ENCODE measurements at places on chromosomes 5 and 9.

GRCh38 chr9:81391457-81391825, 297.9 kb downstream of the TLE1 start:
- H3K4me3 ChIP-seq = no peak overlapping the region
- H3K27me3 ChIP-seq = no peaks in the 10 kb centered on the region
- peak; percentile 40 for DNase-seq
- no peak overlapping the region for H3K27ac ChIP-seq
- peaks cover 34% of the 10 kb centered on the region for H3K4me1 ChIP-seq

- peak overlapping the region; percentile 39 for H3K27ac ChIP-seq
- no peak overlapping the region for H3K4me3 ChIP-seq
- H3K36me3 ChIP-seq = no peaks in the 10 kb centered on the region
- H3K4me1 ChIP-seq = peaks cover 5% of the 10 kb centered on the region
These were observed 16.8 kb downstream of the FRMD3 start for GRCh38 chr9:83521411-83521810.

DNA sequence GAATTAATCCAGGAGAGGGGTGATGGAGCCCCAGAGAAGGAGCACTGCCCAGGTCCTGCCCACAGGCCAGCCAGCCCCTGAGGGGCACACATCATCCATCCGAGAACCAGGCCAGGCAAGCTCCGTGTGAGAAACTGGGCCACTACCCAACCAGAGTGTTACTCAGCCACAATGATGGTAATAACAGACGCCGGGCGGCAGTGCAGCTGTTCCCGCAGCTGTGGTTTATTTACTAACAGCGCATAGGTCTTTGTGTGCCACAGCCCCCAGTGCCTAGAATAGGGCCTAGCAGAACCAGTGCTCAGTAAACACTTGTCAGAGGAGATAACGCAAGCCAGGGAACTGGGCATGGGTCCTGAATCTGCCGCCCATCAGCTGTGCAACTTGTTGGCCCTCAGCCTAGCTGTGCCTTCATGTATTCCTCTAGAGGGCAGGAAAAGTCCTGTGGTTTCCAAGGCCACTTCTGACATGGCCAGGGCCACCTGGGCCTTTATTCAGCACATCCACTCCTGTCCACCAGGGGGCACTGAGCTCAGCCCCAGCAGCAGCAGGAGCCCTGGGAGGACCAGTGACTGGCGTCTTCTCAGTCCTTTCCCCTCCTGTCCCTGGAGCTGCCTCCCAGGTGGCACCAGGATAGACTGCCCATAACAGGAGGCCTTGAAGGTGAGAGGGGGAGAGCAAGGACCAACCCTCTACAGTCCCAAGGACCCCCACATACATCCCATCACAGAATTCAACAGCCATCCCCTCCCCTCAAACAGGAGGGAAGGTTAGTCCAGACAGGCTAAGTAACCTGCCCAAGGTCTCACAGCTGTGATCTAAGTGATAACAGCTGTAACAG, 2.1 kb downstream of the MXD3 start:
- peaks cover 39% of the 10 kb centered on the region for H3K4me1 ChIP-seq
- H3K4me3 ChIP-seq = peak overlapping the region; percentile 76
- no peaks in the 10 kb centered on the region for H3K27me3 ChIP-seq
- DNase-seq = peak; percentile 94
- peaks cover 18% of the 10 kb centered on the region for H3K36me3 ChIP-seq
- no peak overlapping the region for H3K27ac ChIP-seq

DNA sequence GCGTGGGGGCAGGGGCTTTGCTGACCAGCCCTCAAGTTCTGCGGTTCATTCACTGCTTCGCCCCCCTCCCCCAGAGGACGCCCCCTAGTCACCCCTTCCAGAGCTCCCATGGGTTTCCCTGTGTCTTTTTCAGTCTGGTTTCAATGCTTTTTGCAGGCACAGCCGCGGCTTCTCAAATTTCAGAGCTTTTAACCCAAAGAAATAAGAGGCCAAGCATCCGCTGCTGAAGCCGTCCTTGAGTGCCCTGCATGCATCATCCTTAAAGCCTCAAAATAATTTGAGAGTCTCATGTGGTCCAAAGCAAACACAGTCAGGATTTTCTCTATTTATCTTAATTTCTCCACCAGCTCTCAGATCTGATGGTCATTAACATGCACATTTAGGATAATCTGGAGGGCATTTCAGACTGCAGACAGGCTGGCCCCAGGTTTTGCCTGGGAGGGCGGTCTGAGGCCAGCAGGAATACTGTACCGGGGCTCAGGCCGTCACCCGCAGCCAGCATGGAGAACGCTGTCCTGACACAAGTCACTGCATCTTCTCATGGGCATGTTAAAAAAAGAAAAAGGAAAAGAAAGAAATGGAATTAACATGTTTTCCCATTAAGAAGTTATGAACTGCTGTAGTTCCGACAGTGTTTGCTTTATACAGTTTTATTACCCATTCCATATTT, 420.8 kb upstream of the IRX4 start:
- DNase-seq = no peak
- H3K27me3 ChIP-seq = peaks cover 49% of the 10 kb centered on the region
- H3K4me1 ChIP-seq = no peaks in the 10 kb centered on the region
- no peaks in the 10 kb centered on the region for H3K36me3 ChIP-seq
- H3K27ac ChIP-seq = no peak overlapping the region

DNA sequence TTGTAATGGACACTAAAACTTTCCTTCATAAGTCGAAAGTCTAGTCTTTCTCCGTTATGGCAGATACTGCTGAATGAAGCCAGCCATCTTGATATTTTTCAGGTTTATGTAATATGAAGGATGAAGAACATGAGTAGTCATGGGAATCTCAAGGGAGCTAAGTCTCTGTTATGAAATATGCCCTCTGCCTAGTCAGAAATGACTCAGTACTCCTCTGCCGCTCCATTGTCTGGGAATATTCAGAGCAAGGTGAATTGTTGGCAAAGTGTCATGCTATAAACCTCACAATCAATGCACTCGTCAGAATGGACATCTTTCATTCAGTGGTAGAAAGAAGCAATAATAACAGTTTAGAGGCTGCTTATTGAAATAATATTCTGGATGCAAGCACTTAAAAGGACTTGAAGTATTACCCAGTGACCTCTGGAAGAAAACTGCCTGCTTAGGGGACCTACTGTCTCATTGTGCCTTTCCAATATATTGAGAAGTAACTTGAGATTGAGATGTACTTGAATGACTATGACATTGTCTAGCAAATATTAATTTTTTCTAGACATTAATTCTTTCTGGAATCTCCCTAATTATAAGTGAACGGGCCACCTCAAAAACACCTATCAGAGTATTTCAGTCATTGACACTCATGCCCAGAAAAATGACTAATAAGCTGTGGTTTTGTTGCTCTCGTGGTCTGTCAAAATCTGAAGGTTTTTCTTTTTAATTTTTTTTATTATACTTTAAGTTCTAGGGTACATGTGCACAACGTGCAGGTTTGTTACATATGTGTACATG, 1011.5 kb upstream of the ACO1 start:
- no peaks in the 10 kb centered on the region for H3K27me3 ChIP-seq
- H3K36me3 ChIP-seq = no peaks in the 10 kb centered on the region
- H3K4me3 ChIP-seq = no peak overlapping the region

GRCh38 chr5:163988566-163988965, 483.1 kb downstream of the MAT2B start:
- no peaks in the 10 kb centered on the region for H3K27me3 ChIP-seq
- H3K27ac ChIP-seq = no peak overlapping the region
- H3K4me3 ChIP-seq = no peak overlapping the region
- DNase-seq = no peak
- no peaks in the 10 kb centered on the region for H3K36me3 ChIP-seq
- H3K4me1 ChIP-seq = no peaks in the 10 kb centered on the region

DNA sequence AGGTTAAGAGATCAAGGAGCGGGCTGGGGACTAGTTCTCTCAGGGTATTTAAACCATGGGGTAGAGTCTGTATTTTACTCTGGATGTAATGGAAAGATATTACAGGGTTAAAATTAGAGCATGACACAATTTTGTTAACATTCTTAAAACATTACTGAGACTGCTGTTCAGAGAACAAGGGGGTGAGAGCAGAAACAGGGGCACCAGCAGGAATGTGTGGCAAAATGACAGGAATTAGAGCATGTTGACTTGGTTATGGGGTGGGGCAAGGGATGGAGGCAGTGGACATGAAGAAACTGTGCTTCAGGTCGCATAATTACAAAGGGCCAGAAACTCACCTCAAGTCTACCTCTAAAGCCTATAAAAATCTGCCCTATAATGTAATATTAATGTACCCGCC, 75.0 kb downstream of the TMEM232 start:
- H3K4me3 ChIP-seq = no peak overlapping the region
- H3K36me3 ChIP-seq = no peaks in the 10 kb centered on the region
- H3K4me1 ChIP-seq = no peaks in the 10 kb centered on the region
- H3K27ac ChIP-seq = no peak overlapping the region
- H3K27me3 ChIP-seq = no peaks in the 10 kb centered on the region
- DNase-seq = no peak

DNA sequence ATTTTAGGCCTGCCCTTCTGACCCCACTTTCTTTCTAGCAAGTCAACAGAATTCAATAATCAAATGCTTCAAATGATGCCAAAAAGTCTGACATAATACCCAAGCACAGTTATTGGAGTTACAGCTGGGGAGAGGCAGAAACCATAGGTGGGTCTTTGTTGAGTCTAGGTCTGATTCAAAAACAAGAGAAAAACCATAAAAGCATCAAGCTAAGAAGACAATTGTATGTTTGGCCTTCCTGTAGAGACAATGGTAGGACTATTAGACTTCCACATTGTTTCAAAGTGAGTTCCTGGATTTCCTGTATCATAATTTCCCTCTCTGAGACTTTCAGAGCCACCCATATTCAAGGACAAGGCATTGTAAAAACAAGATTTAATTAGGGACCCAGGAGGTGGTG, 16.8 kb upstream of the CCDC192 start:
- H3K4me3 ChIP-seq = no peak overlapping the region
- no peaks in the 10 kb centered on the region for H3K4me1 ChIP-seq
- peaks cover 14% of the 10 kb centered on the region for H3K27me3 ChIP-seq

DNA sequence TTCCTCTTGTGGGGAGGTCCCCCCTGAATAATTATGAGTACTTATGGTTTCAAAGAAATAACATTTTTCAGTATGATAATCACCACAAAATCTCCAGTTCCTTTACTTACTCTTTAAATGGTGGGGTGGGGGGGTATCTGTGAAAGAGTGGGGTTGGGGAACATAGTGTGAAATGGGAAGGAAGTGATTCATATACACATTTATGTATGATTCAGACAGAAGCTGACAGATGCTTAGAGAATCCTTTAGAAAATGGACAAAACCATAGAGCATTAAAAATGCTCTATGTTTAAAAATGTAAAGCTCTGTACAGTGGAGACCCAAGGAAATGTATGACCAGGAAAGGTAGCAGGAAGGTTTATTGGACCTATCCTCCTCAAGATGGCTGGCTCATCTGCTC, 267.5 kb upstream of the GRIA1 start:
- H3K27me3 ChIP-seq = no peaks in the 10 kb centered on the region
- DNase-seq = no peak
- H3K4me3 ChIP-seq = no peak overlapping the region
- no peak overlapping the region for H3K27ac ChIP-seq

GRCh38 chr5:147187099-147187540, 47.7 kb upstream of the STK32A start:
- H3K36me3 ChIP-seq = no peaks in the 10 kb centered on the region
- H3K4me1 ChIP-seq = no peaks in the 10 kb centered on the region
- H3K4me3 ChIP-seq = no peak overlapping the region

GRCh38 chr5:138035605-138036537, 3.0 kb upstream of the FAM13B start:
- no peaks in the 10 kb centered on the region for H3K27me3 ChIP-seq
- DNase-seq = peak; percentile 80
- H3K4me1 ChIP-seq = peaks cover 8% of the 10 kb centered on the region
- H3K36me3 ChIP-seq = no peaks in the 10 kb centered on the region
- H3K4me3 ChIP-seq = no peak overlapping the region

GRCh38 chr5:177496070-177496726, 1.2 kb downstream of the PDLIM7 start:
- DNase-seq = peak; percentile 58
- peaks cover 41% of the 10 kb centered on the region for H3K4me1 ChIP-seq
- no peaks in the 10 kb centered on the region for H3K27me3 ChIP-seq
- H3K27ac ChIP-seq = peak overlapping the region; percentile 93
- peak overlapping the region; percentile 76 for H3K4me3 ChIP-seq

- no peaks in the 10 kb centered on the region for H3K4me1 ChIP-seq
- H3K4me3 ChIP-seq = no peak overlapping the region
- no peaks in the 10 kb centered on the region for H3K36me3 ChIP-seq
- H3K27ac ChIP-seq = no peak overlapping the region
These were observed 79.4 kb downstream of the AMBP start for GRCh38 chr9:113998525-113999255.

GRCh38 chr9:37575511-37575914, 667 bp downstream of the FBXO10 start:
- H3K4me3 ChIP-seq = peak overlapping the region; percentile 70
- DNase-seq = no peak
- H3K27ac ChIP-seq = no peak overlapping the region
- peaks cover 3% of the 10 kb centered on the region for H3K36me3 ChIP-seq
- H3K4me1 ChIP-seq = no peaks in the 10 kb centered on the region

GRCh38 chr5:108543486-108543885, 161.6 kb upstream of the FBXL17 start:
- H3K27ac ChIP-seq = no peak overlapping the region
- DNase-seq = no peak
- H3K36me3 ChIP-seq = no peaks in the 10 kb centered on the region
- H3K27me3 ChIP-seq = peaks cover 7% of the 10 kb centered on the region

- no peaks in the 10 kb centered on the region for H3K36me3 ChIP-seq
- H3K4me3 ChIP-seq = no peak overlapping the region
- no peak for DNase-seq
- no peaks in the 10 kb centered on the region for H3K4me1 ChIP-seq
- H3K27ac ChIP-seq = no peak overlapping the region
These were observed 8.2 kb downstream of the CTSL start for GRCh38 chr9:87734106-87734505.

- DNase-seq = no peak
- peaks cover 5% of the 10 kb centered on the region for H3K36me3 ChIP-seq
- H3K27ac ChIP-seq = peak overlapping the region; percentile 64
- H3K27me3 ChIP-seq = no peaks in the 10 kb centered on the region
- peaks cover 36% of the 10 kb centered on the region for H3K4me1 ChIP-seq
These were observed 118.8 kb downstream of the GALNT10 start for GRCh38 chr5:154309371-154309745.

- DNase-seq = no peak
- H3K4me1 ChIP-seq = peaks cover 4% of the 10 kb centered on the region
- H3K36me3 ChIP-seq = no peaks in the 10 kb centered on the region
- H3K27ac ChIP-seq = no peak overlapping the region
These were observed 8.8 kb downstream of the GARNL3 start for GRCh38 chr9:127273326-127273725.

DNA sequence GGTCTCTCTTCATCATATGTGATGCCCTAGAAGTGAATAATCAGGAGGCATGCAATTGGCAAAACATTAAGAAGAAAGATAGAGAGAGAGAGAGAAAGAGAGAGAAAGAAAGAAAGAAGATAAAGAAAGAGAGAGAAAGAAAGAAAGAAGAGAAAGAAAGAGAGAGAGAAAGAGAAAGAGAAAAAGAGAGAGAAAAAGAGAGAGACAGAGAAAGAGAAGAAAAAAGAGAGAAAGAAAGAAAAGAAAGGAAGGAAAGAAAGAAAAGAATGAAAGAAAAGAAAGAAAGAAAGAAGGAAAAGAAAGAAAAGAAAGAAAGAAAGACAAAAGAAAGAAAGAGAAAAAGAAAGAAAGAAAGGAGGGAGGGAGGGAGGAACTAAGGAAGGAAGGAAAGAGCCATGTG, 318.9 kb downstream of the ICE1 start:
- no peaks in the 10 kb centered on the region for H3K4me1 ChIP-seq
- no peak overlapping the region for H3K27ac ChIP-seq
- no peaks in the 10 kb centered on the region for H3K36me3 ChIP-seq
- H3K27me3 ChIP-seq = peaks cover 38% of the 10 kb centered on the region
